ENCODE measurements at places on chromosomes 1 and 21.

DNA sequence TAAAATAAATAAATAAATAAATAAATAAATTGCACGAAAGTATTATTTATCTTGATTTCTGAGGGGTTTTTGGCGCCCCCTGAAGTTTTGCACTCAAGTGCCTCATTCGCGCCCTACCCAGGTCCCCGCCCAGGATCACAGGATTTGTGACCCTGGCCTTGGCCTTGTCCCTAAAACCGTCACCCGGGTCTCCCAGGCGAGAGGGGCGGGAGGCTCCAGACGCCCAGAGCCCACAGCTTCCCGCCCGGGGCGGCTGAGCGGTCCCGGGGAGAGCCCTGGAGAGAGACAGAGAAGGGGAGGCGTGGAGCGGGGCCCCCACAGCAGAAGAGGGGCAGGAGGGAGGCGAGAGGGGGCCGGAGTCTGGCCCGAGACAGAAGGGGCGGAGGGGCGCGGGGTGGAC lies 91.8 kb upstream of the CASZ1 start:
- no peak for DNase-seq

- no peak for DNase-seq
These were observed 108.3 kb downstream of the TNR start for GRCh38 chr1:175635092-175635491.

GRCh38 chr1:66757722-66758240 lies 5.5 kb downstream of the DYNLT5 start:
- no peak for DNase-seq

- peak; percentile 35 for DNase-seq
These were observed 717 bp upstream of the BATF3 start for GRCh38 chr1:212700223-212700891.

DNA sequence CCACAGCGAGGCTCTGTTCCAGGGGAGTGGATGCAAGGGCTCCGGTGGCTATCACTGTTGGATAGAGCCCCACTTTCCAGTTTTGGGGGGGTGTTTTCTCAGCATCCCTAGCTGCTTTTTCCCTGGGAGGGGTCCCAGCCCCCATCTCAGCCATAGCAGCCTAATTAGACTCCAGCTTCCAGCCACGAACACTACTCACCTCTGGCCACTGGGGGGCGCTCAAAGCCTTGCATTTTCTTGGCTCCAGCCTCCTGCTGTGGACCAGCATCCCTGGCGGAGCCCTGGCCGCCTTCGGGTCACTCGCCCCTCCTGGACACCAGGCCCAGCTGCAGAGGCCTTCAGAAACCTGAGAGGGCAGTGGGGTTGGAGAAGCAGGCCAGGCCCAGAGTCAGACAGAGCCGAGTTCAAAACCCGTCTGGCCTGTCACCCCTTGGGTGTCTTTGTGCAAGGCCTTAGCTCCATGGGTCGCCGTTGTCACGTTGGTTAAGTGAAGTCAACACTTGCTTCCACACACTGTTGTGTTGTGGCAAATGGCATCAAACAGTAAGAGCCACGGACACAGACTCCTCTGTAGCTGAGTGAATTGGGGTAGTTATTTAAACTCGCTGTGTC lies 93.5 kb upstream of the ACTL8 start:
- DNase-seq = peak; percentile 12

- DNase-seq = no peak
These were observed 26.1 kb downstream of the PCAT6 start for GRCh38 chr1:202836623-202837403.

DNA sequence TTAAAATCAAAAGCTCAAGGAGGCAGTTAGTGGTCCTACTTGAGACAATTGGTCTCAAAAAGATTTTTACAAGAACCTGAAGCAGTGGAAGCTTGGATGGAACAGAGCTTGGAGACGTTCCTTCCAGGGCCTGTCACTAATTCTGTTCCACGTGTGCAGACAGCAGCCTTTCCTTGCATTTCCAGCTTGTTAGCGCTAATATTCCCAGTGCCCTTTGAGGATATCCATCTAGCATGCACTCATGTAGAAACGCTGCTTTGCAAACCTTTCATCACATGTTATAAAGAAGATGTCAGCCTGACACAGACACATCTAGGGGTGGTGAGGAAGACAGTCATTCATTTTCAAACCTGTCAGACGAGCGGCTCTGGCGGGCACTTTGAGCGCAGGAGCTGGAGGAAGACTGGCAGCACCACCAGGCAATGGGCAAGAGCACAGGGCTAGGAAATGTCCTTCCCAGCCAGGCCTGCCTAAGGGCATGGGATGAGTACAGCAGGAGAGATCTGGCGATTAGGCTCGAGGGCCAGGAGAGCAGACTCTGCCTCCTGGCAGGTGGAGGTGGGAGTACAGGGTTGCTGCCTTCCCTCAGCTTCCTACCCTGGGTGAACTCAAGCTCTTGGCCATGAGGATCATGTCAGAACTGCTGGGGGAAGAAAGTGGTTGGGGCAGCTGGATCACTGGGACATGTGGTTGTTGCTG lies 55.5 kb downstream of the CASQ2 start:
- DNase-seq = no peak

GRCh38 chr1:203648276-203648675 lies 21.6 kb downstream of the ATP2B4 start:
- no peak for DNase-seq

DNA sequence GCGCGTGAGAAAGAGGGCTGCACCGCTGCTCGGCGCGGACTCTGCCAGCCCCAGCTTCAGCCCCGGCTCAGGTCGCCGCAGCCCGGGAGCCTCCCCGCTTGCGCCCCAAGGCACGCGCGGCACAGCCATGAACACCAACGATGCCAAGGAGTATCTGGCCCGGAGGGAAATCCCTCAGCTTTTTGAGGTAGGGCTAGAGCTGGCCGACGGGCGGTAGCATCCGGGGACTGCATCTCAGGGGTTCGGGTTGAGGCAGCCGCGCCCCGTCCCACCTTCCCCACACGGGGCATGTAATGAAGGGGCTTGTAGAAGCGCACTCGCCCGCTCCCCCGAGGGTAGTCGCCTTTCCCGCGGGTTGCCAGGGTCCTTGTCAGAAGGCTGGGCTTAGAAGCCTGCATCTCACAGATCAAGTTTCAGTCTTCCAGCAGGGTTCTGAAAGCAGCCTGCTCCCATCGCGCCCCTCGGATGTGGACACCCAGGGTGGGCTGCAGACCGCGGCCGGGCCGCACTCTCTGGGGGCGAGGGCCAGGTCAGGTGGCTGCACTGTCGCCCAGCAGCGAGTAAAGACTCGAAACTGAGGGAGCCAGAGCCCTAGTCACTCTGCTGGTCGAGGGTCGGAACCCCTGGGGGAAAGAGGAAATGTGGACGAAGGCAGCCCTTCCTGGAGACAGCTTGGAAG lies 507 bp downstream of the AK5 start:
- DNase-seq = peak; percentile 21

DNA sequence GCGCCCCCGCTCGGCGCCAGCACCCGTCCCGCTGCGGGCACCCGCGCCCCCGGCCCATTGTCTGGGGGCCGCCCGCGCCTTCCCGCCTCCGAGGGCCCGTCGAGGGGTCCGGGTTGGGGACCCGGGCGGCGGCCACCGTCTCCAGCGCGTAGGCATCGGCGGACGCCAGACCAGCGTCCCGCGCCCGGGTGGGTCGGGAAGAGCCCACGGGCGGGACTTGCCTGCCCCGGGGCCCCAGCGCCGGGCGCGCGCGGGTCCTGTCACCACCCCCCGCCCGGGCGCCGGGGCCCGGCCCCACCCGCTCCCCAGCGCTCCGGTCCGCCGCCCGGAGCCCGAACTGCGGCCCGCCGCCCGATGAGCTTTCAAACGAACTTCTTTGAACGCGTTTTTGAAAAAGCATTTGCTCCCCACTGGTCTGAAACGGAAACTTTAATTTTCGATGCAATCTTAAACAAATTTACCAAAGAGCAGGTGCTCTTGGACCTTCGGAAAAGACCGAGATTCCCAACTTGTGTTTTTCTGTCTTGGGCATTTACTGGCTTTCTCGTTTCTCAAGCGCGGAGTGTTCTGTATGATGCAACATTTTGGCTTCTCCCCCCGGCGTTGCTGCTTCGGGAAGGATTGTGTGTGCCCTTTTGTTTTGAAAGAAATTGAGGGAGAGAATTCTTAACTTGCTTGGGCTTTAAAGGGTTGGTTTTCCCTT lies 615 bp downstream of the CLIC4 start:
- DNase-seq = no peak

GRCh38 chr1:236465959-236466303 lies 57.9 kb upstream of the LGALS8 start:
- no peak for DNase-seq

DNA sequence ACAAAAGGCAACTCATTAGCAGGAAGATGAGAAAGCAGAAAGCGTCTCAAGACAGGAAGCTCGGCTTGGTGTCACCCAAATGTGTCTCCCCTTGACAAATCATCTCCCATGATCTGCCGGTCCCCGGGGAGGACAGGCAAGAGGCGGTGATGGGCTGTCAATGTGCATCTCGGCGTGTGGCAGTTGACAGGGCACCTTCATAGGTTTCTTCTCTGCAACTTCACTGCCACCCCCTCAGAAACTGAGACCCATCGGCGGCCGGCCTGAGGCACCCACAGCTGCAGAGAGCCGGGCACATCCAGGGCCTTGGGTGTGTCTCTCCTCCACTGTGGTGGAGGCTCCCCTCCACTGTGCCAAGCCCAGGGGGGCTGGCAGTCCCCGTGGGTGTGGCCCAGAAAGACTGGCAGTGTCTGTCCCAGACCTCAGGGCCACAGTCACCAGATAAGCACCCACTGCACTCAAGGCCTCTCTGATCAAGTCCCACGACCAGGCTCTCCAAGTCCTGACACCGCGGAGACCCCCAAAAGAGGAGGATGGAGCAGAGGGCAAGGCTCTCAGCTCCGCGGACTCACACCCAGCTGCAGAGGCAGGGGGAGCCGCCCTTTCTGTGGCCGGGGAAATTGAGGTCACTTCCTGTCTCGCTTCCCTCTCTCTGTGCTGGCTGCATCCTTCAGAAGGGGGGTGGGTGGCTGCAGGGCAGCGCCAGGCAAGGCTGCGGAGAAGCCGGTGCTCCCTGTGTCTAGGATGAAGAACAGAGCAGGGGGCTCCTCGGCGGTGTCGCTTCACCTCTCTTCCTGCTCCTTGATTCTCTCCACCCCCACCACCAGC lies 39.6 kb upstream of the LBR start:
- DNase-seq = peak; percentile 73

DNA sequence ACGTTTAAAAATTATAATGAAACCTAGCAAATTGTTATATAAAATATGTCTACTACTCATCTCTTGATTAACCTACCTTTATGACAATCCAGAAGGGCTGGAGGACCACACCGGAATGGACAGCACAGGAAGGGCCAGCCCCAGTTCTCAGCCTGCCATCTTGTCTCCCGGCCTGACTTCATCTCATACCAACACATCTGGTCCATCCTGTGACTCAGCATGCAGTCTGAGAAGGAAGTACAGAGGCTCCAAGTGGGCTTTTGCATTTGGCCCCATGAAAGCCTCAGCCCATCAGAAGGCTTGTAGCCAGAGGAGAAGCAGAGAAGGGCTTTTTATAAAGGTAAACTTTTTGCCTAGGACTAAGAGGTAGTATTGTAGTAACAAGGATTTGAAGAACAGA lies 436.6 kb downstream of the MRPL39 start:
- DNase-seq = no peak

GRCh38 chr21:44684483-44684882 lies 2.5 kb upstream of the KRTAP12-1 start:
- DNase-seq = no peak

DNA sequence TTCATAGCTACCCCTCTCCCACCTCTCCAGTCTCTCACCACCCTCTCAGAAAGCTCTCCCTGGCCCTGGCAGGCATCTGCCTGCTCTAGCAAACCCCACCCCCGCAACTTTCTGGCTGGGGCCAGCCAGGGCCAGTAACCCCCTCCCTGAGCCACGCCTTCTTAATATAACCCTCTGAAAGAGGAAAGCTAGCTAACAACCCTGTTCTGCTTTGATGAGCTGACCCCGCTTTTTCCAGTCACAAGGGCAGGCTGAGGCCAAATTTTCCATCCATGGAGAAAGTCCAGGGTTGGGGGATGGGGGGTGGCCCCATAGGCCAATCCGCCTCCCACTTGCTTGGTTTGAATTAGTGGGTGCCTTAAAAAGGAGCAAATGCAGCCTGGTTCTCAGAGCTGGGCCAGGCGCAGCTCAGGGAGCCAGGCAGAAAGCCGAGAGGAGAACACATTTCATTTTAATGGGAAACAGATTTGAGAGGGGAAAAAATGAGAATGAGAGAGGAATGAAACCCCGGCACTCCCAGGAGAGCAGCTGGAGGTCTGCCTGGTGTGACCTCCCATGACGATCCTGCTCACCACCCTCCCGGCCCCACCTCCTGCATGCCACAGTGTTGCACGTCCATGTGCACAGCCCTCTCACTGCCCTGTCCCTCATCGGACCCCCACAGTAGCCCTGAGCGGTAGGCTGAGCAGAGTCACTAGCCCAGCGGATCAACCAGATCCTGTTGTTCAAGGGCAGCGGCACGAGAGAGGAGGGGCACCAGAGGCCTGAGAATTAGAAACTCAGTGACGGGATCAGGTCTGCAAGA lies 62.3 kb downstream of the OPTC start:
- no peak for DNase-seq

GRCh38 chr1:245195398-245195797 lies 40.6 kb downstream of the KIF26B start:
- no peak for DNase-seq

GRCh38 chr1:193281894-193282293 lies 95.5 kb upstream of the B3GALT2 start:
- no peak for DNase-seq

- no peak for DNase-seq
These were observed 7.3 kb upstream of the PIGV start for GRCh38 chr1:26780344-26780957.

- DNase-seq = no peak
These were observed 9.3 kb upstream of the TSNAX start for GRCh38 chr1:231519166-231519565.

DNA sequence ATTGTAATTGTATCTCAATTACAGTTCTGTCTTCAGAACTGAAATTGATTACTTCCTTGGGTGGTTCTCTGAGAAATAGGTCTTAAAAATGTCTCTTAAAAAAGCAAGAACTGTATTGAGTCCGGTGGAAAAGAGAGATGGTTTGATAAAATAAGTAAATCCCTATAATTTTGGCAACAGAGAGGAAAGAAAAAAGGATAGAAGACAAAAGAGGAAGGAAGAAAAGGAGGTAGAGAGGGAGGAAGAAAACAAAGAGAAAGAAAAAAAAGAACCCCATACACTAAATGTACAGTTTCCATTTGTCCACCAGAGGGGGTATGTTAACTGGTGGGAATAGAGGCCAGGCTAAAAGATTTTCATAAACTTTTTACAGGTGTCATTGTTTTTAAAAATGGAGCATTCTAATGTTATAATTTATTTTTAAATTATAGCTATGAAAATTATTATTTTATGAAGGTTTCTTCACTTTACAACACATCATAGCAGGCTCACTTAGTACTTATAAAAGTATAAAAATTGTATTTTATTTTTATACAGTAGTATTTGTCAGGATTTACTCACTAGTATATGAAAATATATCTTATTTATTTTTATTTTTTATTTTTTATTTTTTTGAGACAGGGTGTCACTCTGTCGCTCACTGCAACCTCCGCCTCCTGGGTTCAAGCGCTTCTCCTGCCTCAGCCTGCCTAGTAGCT lies 2.1 kb upstream of the UBE2T start:
- DNase-seq = peak; percentile 52

All from dermis microvascular lymphatic vessel endothelial cell (primary cell).